T-helper 17 cell (primary cell): ENCODE measurements at places on chromosomes 12 and 14.

DNA sequence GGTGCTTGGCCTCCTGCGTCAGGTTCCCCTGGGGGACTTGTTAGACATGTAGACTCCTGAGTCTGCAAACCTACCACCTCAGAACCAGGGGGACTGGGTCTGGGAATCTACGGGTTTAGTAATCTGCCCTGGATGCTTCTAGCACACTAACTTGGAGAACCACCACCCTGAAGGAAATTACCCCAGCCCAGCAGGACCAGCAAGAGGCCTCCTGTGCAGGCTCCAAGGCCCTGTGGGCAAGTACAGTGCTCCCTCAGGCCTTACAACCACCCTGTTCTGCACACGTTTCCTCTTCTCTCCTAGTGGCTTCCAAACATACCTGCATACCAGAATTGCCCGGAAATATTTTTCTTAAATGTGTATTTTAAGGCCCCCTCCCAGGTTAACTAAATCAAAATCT lies 423.0 kb downstream of the FUT8 start:
- peaks cover 23% of the 10 kb centered on the region for H3K4me1 ChIP-seq
- no peak overlapping the region for H3K27ac ChIP-seq
- peaks cover 2% of the 10 kb centered on the region for H3K36me3 ChIP-seq
- no peaks in the 10 kb centered on the region for H3K27me3 ChIP-seq
- H3K4me3 ChIP-seq, result no peak overlapping the region

GRCh38 chr14:52553002-52553670 lies 500 bp downstream of the GPR137C start:
- H3K4me1 ChIP-seq, result peaks cover 16% of the 10 kb centered on the region
- H3K4me3 ChIP-seq, result peak overlapping the region; percentile 99
- peak overlapping the region; percentile 98 for H3K27ac ChIP-seq
- no peaks in the 10 kb centered on the region for H3K27me3 ChIP-seq

GRCh38 chr12:50918584-50919316 lies 33.6 kb upstream of the HIGD1C start:
- no peak for DNase-seq
- no peak overlapping the region for H3K4me3 ChIP-seq
- H3K27ac ChIP-seq, result no peak overlapping the region
- H3K27me3 ChIP-seq, result no peaks in the 10 kb centered on the region
- no peaks in the 10 kb centered on the region for H3K36me3 ChIP-seq

GRCh38 chr12:130401703-130402102 lies 64.0 kb downstream of the PIWIL1 start:
- no peaks in the 10 kb centered on the region for H3K4me1 ChIP-seq
- no peak overlapping the region for H3K4me3 ChIP-seq
- H3K27me3 ChIP-seq, result peaks cover 10% of the 10 kb centered on the region
- H3K27ac ChIP-seq, result no peak overlapping the region
- no peaks in the 10 kb centered on the region for H3K36me3 ChIP-seq

DNA sequence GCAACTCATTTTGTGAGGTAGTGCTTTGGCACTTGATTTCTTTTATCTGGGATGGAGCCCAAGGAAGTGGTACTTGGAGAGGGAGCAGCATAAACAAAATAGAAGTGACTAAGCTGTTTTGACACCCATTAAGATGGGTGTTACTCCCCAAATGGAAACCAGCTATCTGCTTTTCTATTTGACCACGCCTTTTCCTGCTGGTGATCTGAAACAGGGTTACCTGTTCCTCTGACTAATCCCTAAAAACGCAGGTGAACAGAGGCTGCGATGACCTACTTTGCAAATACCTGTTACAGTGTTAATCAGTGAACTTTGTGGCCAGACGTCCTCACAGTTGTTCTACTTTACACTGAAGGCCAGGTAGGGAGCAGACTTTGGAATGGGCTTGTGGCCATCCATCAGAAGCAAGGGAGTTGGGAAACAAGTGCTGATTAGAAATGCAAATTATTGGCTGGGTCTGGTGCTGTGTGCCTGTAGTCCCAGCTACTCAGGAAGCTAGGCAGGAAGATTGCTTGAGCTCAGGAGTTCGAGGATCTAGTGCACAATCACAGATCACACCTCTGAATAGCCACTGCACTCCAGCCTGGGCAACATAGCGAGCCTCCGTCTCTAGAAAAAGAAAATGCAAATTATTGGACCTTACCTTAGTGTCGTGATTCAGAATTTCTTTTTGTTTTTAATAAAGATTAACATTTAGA lies 58.3 kb upstream of the HECTD1 start:
- no peaks in the 10 kb centered on the region for H3K36me3 ChIP-seq
- H3K4me1 ChIP-seq, result peaks cover 13% of the 10 kb centered on the region
- no peak for DNase-seq
- H3K27me3 ChIP-seq, result peaks cover 5% of the 10 kb centered on the region
- no peak overlapping the region for H3K4me3 ChIP-seq

GRCh38 chr12:45988264-45988663 lies 2.1 kb downstream of the SCAF11 start:
- DNase-seq, result no peak
- H3K36me3 ChIP-seq, result peaks cover 12% of the 10 kb centered on the region
- peak overlapping the region; percentile 100 for H3K27ac ChIP-seq
- peaks cover 62% of the 10 kb centered on the region for H3K4me1 ChIP-seq
- no peaks in the 10 kb centered on the region for H3K27me3 ChIP-seq

- no peak overlapping the region for H3K27ac ChIP-seq
- DNase-seq, result no peak
- peaks cover 22% of the 10 kb centered on the region for H3K27me3 ChIP-seq
- H3K4me3 ChIP-seq, result no peak overlapping the region
Measured at GRCh38 chr12:51528852-51529650, 62.0 kb upstream of the SCN8A start.

- H3K4me3 ChIP-seq, result no peak overlapping the region
- no peaks in the 10 kb centered on the region for H3K27me3 ChIP-seq
- no peak overlapping the region for H3K27ac ChIP-seq
Measured at GRCh38 chr12:83784298-83784890, 1097.7 kb downstream of the TMTC2 start.

DNA sequence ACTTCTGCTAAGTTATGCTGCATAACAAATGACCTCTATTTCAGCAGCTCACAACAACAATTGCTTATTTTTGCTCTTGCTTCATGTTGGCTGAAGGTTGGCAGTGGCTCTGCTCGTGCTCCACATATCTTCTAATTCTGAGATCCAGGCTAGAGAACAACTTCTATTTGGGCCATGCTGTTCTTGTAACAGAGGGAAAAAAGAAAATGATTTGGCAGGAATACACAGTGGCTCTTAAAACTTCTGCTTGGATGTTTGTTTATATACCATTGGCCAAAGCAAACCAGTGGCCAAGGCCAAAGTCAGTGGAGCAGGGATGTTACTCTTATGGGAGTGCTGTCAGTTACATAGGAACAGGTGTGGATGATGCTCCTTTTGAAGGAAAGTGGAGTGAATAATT lies 32.1 kb downstream of the GPHN start:
- H3K4me3 ChIP-seq, result no peak overlapping the region
- H3K27me3 ChIP-seq, result no peaks in the 10 kb centered on the region
- peaks cover 25% of the 10 kb centered on the region for H3K4me1 ChIP-seq

DNA sequence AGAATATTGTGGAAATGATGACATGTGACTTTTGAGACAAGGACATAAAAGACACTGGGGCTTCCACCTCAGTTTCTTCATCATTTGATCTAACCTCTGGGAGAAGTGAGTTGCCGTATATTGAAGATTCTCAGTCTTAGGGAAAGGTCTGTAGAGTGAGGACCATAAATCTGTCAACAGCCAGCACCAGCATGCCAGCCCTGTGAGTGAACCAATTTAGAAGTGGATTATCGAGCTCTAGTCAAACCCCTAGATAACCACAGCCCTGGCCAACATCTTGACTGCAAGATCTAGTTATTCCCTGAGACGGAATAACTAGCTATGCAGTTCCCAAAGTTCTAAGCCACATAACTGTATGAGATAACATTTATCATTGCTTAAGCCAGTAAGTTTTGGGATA lies 108.8 kb upstream of the PTPRR start:
- H3K27me3 ChIP-seq, result no peaks in the 10 kb centered on the region
- no peaks in the 10 kb centered on the region for H3K4me1 ChIP-seq
- H3K27ac ChIP-seq, result no peak overlapping the region
- no peak for DNase-seq
- H3K36me3 ChIP-seq, result no peaks in the 10 kb centered on the region

GRCh38 chr14:55341781-55342180 lies 69.8 kb downstream of the ATG14 start:
- DNase-seq, result no peak
- H3K4me3 ChIP-seq, result no peak overlapping the region
- peaks cover 36% of the 10 kb centered on the region for H3K4me1 ChIP-seq
- peak overlapping the region; percentile 37 for H3K27ac ChIP-seq

DNA sequence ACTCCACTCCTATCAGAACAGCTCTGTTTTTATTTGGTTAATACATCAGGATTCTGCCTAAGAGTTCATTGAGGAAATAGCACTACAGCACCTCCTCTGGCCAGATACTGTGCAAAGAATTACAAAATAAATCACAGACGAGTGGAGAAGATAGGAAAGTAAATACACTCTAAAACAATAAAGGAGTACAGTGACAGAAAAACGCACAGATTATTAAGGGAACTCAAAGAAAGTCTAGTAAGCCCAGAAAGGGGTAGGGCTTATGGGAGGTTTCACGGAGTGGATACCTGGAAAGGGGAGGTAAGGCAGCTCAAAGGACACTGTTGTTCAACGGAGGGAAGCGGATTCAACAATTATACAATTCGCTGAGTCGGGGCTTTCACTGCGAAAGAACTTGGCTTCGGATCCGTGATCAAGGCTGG lies 5.5 kb downstream of the OR10AD1 start:
- peaks cover 36% of the 10 kb centered on the region for H3K4me1 ChIP-seq
- H3K36me3 ChIP-seq, result peaks cover 10% of the 10 kb centered on the region
- H3K27ac ChIP-seq, result peak overlapping the region; percentile 99
- DNase-seq, result no peak
- H3K27me3 ChIP-seq, result peaks cover 13% of the 10 kb centered on the region

DNA sequence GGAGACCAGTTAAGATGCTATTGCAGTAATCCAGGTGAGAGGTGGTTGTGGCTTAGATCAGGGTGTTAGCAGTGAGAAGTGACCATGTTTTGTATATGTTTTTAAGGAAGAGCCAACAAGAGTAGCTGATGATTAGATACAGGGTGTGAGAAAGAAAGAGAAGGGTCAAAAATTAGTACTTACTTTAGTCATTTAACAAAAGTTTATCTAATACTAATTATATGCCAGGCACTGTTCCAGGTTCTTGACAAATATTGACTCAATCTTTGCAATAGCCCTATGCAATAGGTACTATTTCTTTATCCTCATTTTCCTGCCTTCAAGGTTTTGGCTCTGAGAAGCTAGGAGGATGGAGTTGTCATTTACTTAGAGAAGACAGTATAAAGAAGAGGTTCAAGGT lies 70.2 kb downstream of the SSPN start:
- no peak for DNase-seq
- no peaks in the 10 kb centered on the region for H3K36me3 ChIP-seq
- no peaks in the 10 kb centered on the region for H3K4me1 ChIP-seq
- no peak overlapping the region for H3K4me3 ChIP-seq
- no peaks in the 10 kb centered on the region for H3K27me3 ChIP-seq

DNA sequence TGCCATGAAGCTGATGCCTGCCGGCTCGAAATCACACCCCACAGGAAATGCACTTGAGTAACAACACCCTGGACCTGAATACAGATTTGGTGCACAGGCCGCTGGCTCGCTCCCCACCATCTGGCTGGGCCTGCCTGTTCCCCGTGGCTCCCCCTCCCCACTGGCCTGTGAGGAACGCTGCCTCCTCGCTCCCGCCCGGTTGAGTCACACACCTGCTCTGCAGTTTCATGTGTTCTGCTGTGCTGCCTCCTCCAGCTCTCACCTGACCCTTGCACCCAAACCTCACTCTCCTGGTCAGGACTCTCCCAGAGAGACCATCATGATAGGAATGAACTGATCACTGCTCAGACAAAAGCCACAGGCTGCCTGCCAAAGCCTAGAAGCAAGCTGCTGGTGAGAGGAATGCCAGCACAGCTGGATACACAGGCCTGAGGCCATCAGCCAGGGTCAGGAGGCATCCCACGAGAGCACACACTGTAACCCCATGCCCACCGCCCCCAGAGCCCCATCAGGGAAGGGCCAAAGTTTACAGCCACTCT lies 3.8 kb upstream of the SIVA1 start:
- no peak overlapping the region for H3K4me3 ChIP-seq
- peaks cover 3% of the 10 kb centered on the region for H3K36me3 ChIP-seq
- no peak overlapping the region for H3K27ac ChIP-seq
- H3K4me1 ChIP-seq, result peaks cover 15% of the 10 kb centered on the region

GRCh38 chr12:57240066-57240921 lies 10.7 kb downstream of the STAC3 start:
- H3K4me3 ChIP-seq, result peak overlapping the region; percentile 98
- peak overlapping the region; percentile 87 for H3K27ac ChIP-seq
- H3K36me3 ChIP-seq, result peaks cover 2% of the 10 kb centered on the region
- DNase-seq, result peak; percentile 55

DNA sequence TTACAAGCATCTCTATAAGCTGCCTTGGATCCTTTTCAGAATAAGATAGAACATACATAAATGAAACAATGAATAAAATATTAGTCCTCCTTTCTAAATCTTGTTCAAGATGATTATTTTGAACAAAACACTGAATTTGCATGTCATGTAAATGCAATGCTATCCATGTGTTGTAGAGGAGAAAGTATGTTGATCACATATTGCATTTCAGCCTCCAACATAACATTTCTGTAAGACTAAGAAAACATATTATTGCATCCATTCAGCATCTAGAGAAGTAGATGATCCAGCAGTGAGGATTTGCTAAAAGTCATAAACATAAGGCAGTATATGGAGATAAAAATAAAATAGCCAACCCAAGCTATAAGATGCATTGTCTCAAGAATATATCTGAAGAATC lies 172.6 kb downstream of the CPNE8 start:
- H3K27ac ChIP-seq, result no peak overlapping the region
- H3K27me3 ChIP-seq, result no peaks in the 10 kb centered on the region
- no peak for DNase-seq
- no peak overlapping the region for H3K4me3 ChIP-seq
- H3K36me3 ChIP-seq, result no peaks in the 10 kb centered on the region

GRCh38 chr12:6959058-6959804 lies 8.1 kb downstream of the PTPN6 start:
- H3K4me3 ChIP-seq, result peak overlapping the region; percentile 96
- no peaks in the 10 kb centered on the region for H3K27me3 ChIP-seq
- H3K27ac ChIP-seq, result peak overlapping the region; percentile 98
- DNase-seq, result peak; percentile 60

- H3K4me1 ChIP-seq, result peaks cover 10% of the 10 kb centered on the region
- DNase-seq, result no peak
- no peak overlapping the region for H3K27ac ChIP-seq
- no peak overlapping the region for H3K4me3 ChIP-seq
- H3K36me3 ChIP-seq, result peaks cover 5% of the 10 kb centered on the region
Measured at GRCh38 chr12:19186722-19187661, 57.5 kb downstream of the PLEKHA5 start.

DNA sequence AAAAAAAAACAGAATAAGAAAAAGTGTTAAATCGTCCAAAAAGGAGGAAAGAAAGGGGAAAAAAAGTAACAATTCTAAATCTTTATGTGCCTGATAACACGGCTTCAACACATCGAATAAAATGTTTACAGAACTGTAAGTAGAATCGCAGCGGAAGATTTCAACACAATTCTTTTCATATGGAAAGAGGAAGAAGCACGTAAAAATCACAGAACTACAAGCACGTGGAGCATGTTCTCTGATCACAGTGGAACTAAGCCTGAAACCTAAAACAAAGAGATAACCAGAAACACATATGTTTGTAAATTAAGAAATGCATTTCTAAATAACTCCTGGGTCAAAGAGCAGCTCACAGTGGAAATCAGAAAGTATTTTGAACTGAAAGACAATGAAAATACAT lies 8.7 kb downstream of the CLEC7A start:
- H3K4me1 ChIP-seq, result peaks cover 2% of the 10 kb centered on the region
- H3K36me3 ChIP-seq, result no peaks in the 10 kb centered on the region
- DNase-seq, result no peak
- no peak overlapping the region for H3K27ac ChIP-seq

GRCh38 chr14:101973356-101973755 lies 9.0 kb downstream of the DYNC1H1 start:
- peaks cover 20% of the 10 kb centered on the region for H3K4me1 ChIP-seq
- no peaks in the 10 kb centered on the region for H3K27me3 ChIP-seq
- no peak for DNase-seq
- H3K36me3 ChIP-seq, result peaks cover 2% of the 10 kb centered on the region
- no peak overlapping the region for H3K4me3 ChIP-seq
- H3K27ac ChIP-seq, result peak overlapping the region; percentile 59
